Stomach (tissue), 19 donors: ENCODE measurements at places on chromosomes 3 and 15. TPM values are rescaled to one million over a fixed set of nuclear protein-coding genes. Genes with fewer than 3 reads are reported as not detected.

GADL1 gene
- not detected for polyA plus RNA-seq

PROK2 gene
- polyA plus RNA-seq, result 5.7 TPM

SEMA6D gene
- polyA plus RNA-seq, result 0.63 TPM

CD47 gene
- 92.6 TPM for polyA plus RNA-seq

PLCB2 gene
- polyA plus RNA-seq, result 5.6 TPM

CASR gene
- not detected for polyA plus RNA-seq

TRH gene
- not detected for polyA plus RNA-seq
